ENCODE measurements at places on chromosomes 2 and 18. TPM values are rescaled to one million over a fixed set of nuclear protein-coding genes. Genes with fewer than 3 reads are reported as not detected.
A peak's percentile ranks its signal among the peaks of the same experiment; 100 is the strongest.

DNA sequence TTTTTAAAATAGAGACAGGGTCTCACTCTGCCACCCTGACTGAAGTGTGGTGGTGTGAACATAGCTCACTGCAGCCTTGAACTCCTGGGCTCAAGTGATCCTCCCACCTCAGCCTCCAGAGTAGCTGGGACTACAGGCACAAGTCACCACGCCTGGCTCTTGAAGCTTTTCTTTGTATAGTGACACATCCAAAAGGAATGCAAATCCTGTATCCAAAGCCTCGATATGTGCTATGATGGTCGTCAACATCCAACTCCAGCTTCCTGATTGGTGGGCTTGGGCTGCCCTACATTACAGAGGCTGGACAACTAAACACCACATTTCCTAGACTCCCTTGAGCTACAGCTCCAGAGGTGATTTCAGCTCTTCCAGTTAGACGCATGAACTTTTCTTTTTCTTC, 101.7 kb upstream of the PGAP1 start:
- DNase-seq = no peak

DNA sequence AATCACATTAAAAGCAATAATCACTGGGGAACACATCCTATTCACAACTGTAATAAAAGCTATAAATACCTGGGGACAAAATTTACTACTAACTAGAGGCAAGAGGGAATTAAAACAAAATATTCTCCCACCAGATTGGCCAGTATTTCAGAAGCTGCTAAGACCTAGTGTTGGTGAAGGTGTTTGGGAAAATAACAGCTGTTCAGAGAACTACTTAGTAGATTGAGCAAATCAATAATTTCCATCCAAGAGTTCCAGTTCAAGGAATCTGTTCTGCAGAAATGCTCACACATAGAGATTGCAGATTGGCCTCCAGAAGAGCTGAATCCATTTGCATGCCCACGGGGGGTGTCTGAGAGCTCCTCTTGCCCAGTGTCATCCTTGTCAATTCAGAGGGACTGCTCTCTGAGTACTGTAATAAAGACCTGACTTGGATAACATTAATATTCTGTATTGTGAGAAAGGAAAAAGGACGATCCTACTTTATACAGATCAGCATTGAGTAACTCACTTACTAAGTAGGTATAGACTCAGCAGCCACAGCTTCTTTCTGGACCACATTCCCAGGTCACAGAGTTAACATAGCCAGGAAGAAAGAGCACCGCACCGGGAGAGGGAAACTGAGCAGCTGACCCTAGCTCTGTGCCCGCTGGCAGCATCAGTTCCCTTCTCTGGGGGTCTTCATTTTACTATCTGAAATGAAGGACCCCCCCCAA, 5.6 kb downstream of the TUBB6 start:
- no peak for DNase-seq

The GDF7 gene
- 0.32 TPM for total RNA-seq

The DSG2 gene
- total RNA-seq = 49.6 TPM

DNA sequence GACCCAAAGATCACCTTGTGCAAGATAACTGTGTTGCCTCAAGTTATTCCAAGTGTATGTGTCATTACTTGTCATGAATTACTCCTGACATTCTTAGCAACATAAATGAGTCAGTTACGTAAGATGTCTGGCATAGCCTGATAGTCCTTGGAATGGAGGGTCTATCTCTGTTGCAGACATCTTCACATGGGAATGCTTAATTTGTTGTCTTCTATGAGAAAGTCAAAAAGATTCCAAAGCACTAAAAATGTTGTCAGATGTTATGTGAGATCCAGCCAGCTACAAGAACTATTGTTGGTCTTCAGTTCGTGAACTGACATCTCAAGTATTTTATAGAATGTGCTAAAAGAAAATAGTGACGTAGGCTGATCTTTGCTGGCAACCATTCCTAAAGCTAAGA, 178.2 kb upstream of the RASGRP3 start:
- no peak for DNase-seq

DNA sequence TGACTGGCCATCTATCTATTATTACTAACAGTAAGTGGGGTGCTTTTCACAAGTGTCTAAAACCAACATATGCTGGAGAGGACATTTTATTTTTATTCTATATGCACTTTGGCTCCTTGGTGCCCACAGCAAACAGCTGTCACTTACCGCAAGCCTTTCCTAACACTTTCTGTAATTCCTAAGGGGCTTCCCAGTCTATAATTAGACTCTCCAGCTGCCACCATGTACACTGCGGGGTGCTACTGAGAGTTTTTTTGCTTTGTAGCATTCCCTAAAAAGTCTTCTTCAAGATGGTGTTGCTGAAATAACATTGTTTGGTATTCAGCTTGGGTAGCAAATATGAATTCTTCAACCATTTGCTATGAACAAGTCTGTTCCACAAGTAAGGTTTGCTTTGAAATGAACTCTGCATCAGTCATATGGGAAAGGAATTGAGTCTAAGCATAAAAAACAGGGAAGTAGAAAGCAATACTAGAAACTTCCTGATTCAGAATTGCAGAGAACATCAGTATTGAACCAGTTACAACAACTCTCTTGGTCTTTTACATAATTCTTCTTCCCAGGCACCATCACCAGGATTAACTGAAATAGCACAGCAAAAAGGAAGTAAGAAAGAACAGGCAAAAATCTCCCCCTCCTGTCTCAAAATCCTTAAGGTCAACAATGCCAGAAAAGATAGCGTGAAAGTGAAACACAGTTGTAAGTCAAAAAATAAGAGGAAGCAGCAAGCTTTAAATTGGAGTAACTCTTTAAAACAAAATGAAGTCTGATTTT, 28.6 kb downstream of the EPB41L3 start:
- no peak for DNase-seq

The PELI1 gene
- 8.2 TPM for total RNA-seq

- no peak for DNase-seq
Measured at GRCh38 chr18:55253814-55254213, 294.6 kb upstream of the CCDC68 start.

The PMS1 gene
- total RNA-seq = 12.3 TPM

The C2orf15 gene
- 0.30 TPM for total RNA-seq

The MYO7B gene
- 0.42 TPM for total RNA-seq

DNA sequence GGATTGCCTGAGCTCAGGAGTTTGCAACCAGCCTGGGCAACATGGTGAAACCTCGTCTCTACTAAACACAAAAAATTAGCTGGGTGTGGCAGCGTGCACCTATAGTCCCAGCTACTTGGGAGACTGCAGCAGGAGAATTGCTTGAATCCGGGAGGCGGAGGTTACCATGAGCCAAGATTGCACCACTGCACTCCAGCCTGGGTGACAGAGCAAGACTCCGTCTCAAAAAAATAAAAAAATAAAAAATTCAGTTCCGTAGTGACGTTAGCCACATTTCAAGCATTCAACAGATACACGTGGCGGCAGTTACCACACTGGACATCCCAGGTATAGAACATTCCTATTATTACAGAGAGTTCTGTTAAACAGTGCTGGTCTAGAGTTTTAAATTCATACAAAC, 4.5 kb downstream of the KANSL3 start:
- no peak for DNase-seq

DNA sequence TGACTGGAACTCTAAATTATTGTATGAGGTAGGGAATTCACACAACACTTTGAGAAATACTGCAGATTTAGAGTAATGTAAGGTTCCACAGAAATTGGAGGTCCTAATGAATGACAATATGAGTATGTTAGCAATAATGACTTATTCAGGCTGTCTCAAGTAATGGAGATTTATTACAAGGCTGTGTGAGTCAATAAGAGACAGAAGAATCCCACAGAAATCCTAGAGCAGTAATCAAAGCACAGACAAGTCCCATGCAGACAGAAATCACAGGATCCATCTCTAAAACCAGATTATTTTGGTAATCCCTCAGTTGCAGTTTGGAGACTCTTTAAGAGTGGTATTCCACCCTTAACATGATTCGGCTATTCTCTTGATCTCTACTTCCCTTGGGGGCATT, 83.6 kb downstream of the FAM161A start:
- no peak for DNase-seq

DNA sequence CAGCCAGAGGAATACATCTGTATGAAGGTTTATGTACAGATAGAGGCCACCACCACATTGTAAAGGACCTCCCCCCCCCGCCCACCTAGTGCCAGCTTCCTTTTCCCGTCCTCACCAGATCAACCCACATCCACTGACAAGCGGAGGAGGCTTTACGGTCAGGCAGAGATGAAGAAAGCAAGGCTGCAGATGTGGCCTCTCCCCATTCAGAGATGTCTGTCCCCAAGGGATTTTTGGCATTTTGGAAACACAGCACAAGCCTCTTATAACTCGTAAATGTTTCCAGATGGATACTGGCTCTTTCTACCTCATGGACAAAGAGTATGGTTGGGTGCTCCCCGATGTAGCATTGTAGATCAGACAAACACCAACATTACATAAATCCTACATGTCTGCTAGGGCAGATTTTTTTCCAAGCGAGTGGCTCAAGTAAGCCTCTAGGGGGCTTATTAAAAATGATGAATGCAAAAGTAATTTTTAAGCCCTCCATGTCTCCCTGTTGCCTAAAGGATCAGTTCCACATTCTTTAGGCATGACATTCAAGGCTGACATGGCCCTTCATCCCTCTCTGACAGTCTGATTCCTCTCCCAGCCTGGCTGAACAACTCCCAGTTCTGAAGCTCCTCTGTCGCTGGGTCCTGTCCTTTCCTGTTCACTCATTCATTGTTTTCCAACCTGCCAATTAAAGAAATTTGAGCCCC, 11.7 kb downstream of the VIT start:
- no peak for DNase-seq

- DNase-seq = peak; percentile 78
Measured at GRCh38 chr2:15577071-15577735, 14.5 kb upstream of the DDX1 start.

DNA sequence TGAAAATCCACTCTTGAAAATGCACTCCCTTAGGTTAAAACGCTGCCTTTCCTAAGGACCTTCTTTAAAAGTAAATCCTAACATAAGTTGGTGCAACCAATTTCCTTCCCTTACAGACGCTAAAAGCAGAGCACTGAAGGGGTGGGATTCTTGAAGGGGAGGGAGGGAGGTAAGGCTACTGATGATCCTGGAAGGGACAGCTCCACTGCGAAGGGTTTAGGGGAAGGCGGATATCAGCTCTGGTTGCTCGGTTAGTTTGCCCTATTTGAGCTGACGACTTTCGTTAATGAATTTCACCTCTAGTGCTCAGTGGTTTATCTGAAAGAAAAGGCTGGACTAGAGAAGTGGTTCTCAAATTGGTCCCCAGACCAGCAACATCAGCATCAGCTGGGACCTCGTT, 49.7 kb upstream of the SIGLEC15 start:
- DNase-seq = no peak

GRCh38 chr18:75157851-75158250, 51.1 kb downstream of the PTGR3 start:
- no peak for DNase-seq

The LRATD1 gene
- 1.7 TPM for total RNA-seq

DNA sequence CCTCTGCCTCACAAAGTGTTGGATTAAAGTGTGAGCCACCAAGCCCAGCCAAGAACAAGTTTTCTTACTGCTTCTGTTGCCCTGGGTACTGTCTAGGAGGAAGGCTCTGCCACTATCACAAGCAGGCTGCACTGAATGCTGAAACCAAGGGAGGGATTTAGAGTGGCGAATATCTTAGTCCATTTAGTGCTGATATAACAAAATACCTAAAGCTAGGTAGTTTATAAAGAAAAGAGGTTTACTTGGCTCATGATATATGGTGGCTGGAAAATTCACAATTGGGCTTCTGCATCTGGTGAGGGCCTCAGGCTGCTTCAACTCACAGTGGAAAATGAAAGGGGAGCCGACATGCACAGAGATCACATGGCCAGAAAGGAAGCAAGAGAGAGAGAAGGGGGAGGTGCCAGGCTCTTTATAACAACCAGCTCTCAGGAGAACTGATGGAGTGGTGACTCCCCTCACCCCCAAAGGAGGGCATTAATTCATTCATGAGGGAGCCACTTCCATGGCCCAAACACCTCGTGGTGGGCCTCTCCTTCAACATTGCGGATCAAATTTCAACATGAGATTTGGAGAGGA, 146.0 kb upstream of the SERPINE2 start:
- DNase-seq = no peak

The ZNF804A gene
- 0.07 TPM for total RNA-seq

GRCh38 chr2:69589973-69590652, 53.4 kb downstream of the AAK1 start:
- DNase-seq = no peak

- no peak for DNase-seq
Measured at GRCh38 chr2:63652652-63652985, 63.9 kb downstream of the MDH1 start.

- DNase-seq = no peak
Measured at GRCh38 chr2:222039821-222040220, 259.0 kb downstream of the PAX3 start.

The CCDC85A gene
- 5.5 TPM for total RNA-seq

DNA sequence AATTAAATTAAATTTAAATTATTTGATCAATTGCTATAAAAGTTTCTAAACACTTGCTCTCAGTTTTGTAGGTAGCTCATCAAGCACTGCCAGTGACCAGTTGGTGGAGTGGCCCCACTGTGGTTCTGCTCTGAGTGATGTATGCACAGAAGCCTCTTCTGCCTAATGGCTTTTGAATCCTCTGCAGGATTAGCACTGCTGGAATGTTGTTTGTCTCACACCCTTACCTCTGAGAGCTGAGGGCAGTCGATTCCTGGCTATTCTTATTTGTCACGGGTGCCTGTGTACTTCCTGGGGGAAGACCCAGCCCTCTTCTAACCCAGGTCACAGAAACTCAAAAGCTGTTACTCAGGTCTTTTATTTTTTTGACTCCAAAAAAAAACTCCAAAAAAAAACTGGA, 9.5 kb downstream of the CAPN14 start:
- no peak for DNase-seq

DNA sequence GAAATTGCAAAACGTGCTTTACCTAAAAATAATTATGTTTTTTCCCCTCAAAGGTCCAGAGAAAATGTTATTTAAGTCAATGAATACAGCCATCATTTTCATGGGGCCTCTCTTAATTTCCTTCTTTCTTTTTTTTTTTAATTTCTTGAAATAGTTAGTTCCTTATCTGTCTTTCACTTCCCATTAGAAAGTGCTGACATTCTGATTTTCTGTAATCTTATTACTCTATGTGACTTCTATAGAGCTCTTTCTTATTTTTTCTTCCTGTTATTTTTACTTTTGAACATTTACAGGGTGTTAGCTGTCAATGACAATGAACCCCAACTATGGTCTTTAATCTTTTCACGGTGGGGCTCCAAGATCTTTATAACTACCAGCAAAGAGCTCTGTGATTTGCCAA, 30.0 kb downstream of the CTLA4 start:
- DNase-seq = no peak

The NABP1 gene
- 7.1 TPM for total RNA-seq

DNA sequence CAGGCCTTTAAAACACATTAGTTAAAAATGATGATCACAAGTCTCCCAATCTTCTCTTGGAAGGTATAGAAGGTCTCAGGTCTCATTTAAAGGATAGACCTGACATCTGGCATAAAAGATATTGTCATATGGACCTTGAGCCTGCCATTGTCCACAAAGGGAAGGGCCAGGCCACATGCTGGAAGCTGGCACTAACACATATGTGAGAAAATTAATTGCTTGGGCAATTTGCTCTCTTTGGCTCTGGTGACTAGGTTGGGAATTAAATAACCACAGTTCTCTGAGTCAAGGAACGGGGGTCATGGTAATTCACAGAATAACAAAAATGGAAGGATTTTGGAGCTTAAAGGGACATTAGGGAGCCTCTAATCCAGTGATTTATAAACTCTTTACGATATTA, 727.3 kb downstream of the BCL11A start:
- DNase-seq = no peak

Measured in left ventricle myocardium superior (tissue), 1 donor.